ENCODE measurements at places on chromosomes 11 and 22. TPM values are rescaled to one million over a fixed set of nuclear protein-coding genes. Genes with fewer than 3 reads are reported as not detected.

The MAP6 gene
- 8.3 TPM for polyA plus RNA-seq

The DEPDC7 gene
- 23.0 TPM for polyA plus RNA-seq

The MUC2 gene
- 0.03 TPM for polyA plus RNA-seq

The CHADL gene
- 4.1 TPM for polyA plus RNA-seq

The MPZL2 gene
- polyA plus RNA-seq: 68.4 TPM

The APOL3 gene
- 43.9 TPM for polyA plus RNA-seq

The ANKRD42 gene
- 14.9 TPM for polyA plus RNA-seq

The CELSR1 gene
- polyA plus RNA-seq: 22.6 TPM

The MS4A18 gene
- polyA plus RNA-seq: not detected

The CREB3L1 gene
- polyA plus RNA-seq: 32.1 TPM

The PHF21B gene
- 0.86 TPM for polyA plus RNA-seq

The ALKBH3 gene
- polyA plus RNA-seq: 38.9 TPM

The SLC22A25 gene
- polyA plus RNA-seq: 0.16 TPM

The ZNF215 gene
- polyA plus RNA-seq: 1.4 TPM

The ADORA2A gene
- polyA plus RNA-seq: 17.6 TPM

The HOATZ gene
- 7.9 TPM for polyA plus RNA-seq

The STX3 gene
- polyA plus RNA-seq: 20.6 TPM

The GRIA4 gene
- 0.51 TPM for polyA plus RNA-seq

The APLNR gene
- polyA plus RNA-seq: 165 TPM

The VPS37C gene
- 12.3 TPM for polyA plus RNA-seq

The CRYAB gene
- polyA plus RNA-seq: 33.0 TPM

The MUC5B gene
- polyA plus RNA-seq: 0.04 TPM

The USP2 gene
- 6.2 TPM for polyA plus RNA-seq

The SCGB1D2 gene
- polyA plus RNA-seq: not detected

The CENATAC gene
- polyA plus RNA-seq: 44.6 TPM

The LRP5 gene
- polyA plus RNA-seq: 45.2 TPM

The LRP4 gene
- polyA plus RNA-seq: 20.1 TPM

The H19 gene
- polyA plus RNA-seq: 610 TPM

The E2F8 gene
- polyA plus RNA-seq: 56.7 TPM

The USP35 gene
- polyA plus RNA-seq: 4.8 TPM

The GSTT2 gene
- polyA plus RNA-seq: 2.0 TPM

The ALX4 gene
- 0.37 TPM for polyA plus RNA-seq

The PHETA2 gene
- 14.4 TPM for polyA plus RNA-seq

Measured in right lung (tissue), 10 donors.